Vagina (tissue), 2 donors: ENCODE measurements at places on chromosomes 6 and 20. TPM values are rescaled to one million over a fixed set of nuclear protein-coding genes. Genes with fewer than 3 reads are reported as not detected.

- DNase-seq, result no peak
These were observed 11.5 kb downstream of the HLA-DPA1 start for GRCh38 chr6:33061987-33062386.

GRCh38 chr6:101125380-101125971, 244.3 kb upstream of the ASCC3 start:
- no peak for DNase-seq

DNA sequence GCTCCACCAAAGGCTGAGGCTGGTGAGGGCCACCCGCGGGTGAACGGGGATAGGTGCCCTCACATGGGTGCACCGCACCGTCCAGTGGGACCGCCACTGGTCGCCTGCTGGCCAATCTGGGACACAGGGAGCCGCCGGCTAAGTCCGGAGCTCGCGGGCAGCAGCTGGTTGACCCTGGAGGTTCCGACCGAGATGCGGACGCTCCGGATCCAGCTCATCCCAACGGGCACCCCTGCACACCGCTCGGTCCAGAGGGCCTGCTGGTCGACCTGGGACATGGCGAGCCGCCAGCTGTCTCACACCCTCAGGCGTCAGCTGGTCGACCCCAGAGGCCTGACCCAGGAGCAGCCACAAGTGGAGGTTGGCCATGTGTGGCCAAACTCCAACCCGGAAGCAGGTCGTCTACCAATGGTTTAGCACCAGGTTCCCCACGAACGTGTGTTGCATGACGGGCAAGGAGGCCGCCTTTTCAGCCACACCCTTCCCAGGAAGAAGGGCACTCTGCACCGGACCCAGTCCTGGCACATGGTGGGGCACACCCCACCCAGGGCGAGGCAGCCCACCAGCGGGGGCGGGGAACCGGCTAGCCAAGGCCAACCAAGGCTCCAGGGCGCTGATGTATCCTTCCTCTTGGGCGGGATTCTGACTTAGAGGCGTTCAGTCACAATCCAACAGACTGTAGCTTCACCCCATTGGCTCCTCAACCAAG, 746.0 kb upstream of the DEFB115 start:
- DNase-seq, result no peak

- no peak for DNase-seq
These were observed 23.6 kb downstream of the THEMIS start for GRCh38 chr6:127877231-127877630.

KIAA0408 gene
- 4.7 TPM for total RNA-seq

TEAD3 gene
- 29.0 TPM for total RNA-seq

CST8 gene
- total RNA-seq, result not detected

- DNase-seq, result no peak
These were observed 108.0 kb upstream of the MOCS1 start for GRCh38 chr6:40042232-40042631.

DNA sequence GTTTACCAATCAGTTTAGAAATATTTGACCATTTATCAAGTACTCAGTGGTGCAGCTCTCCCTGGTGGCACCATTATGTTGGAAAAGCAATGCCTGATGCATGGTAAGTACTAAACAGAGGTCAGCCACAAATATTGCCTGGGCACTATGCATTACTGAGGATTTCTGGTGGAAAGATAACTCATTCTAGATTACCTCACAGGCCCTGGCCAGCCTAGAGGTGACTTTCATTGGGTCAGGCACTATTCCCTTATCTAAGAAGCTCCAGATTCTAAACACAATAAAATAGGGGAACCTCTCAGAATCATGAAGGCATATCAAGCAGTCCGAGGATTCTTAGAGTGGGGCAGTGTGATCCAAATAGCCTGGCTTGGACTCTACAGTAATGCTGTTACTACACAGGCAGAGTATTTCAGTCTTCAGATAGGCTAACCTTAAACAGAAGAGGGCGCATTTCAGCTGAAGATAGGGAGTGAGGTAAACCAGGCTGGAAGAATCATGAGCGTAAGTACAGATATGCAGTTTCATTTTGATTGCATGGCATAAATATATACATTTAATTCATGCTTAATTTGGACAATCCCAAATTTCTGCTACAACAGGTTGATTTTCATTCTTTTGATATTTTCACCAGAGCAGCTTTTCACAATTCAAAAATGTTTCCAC, 12.1 kb downstream of the LGSN start:
- DNase-seq, result no peak

DNA sequence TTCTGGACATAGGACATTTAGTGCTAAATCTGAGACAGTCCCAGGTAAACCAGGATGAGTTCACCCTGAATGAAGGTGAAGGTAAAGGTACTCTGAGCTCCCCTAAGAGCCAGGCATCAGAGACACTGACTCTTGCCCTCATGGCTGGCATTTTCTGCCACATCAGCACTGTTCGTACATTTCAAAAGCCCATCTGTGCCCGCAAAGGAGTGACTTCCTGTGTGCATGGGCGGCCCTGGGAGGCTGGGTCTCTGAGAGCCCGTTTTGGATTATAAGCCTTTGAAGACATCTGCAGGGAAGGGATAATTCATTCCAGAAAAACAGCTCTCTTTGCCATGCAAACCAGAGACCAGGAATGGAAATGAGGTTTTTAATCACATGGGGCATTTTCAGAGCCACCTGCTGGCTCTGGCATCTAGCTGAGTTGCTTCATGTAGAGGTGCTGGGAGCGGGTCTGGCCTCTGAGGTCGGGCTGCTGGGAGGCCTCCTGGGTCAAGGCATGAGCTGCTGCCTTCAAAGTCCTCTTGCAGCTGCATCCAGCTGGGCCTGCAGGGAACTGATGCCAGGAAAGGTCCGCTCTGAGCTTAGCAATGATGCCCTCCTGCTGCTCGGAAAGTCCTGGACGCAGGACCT, 348.3 kb downstream of the DHX35 start:
- no peak for DNase-seq

DNA sequence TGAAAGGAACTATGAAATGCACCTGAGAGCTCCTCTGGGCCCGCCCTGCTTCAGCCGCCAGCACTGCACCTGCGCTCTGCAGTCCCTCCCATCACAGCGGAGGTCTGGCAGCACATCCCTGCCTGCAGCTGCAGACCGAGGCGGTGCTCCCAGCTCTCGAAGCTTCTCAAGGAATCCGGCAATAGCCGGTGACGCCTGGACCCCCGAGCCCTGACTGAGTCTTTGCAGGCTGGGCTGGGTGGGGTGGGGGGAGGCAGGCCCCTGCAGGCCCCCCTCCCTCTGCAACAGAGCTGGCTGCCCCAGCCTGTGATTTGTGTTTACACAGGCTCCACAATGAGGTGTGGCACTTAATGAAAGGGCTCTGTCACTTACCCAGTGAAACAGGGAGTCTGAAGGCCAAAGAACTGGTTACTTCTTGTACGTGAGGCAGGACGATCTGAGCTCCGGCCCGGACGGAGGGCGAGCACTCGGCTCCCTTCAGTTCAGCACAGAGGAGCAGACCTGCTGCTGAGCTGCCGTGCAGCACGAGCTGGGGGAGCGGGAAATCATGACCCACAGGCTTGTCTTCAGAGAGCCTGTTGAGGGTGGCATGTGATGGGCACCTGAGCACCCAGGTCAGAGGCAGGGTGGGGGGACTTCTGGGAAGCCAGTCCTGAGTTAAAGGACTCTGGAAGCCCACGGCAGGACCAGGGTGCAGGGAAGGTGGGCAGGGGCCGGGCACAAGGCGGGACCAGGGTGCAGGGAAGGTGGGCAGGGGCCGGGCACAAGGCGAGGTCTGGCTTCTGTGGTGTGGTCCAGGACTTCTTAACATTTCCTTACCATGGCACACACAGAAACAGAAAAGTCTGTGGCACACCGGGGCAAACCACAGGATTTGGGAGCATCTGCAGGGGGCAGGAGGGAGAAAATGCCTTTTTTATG, 192.3 kb upstream of the THBS2 start:
- no peak for DNase-seq

PRPH2 gene
- not detected for total RNA-seq

- no peak for DNase-seq
These were observed 97.0 kb upstream of the F13A1 start for GRCh38 chr6:6417475-6417874.

- no peak for DNase-seq
These were observed 79.0 kb upstream of the GMDS start for GRCh38 chr6:2324166-2324953.

SSTR4 gene
- total RNA-seq, result not detected

SLC17A1 gene
- total RNA-seq, result not detected

NKX2-2 gene
- not detected for total RNA-seq

ARMH2 gene
- not detected for total RNA-seq

GRCh38 chr6:140436023-140436811, 1061.8 kb upstream of the CITED2 start:
- DNase-seq, result no peak

MATN4 gene
- total RNA-seq, result not detected

KHDC1 gene
- total RNA-seq, result 0.98 TPM

DNA sequence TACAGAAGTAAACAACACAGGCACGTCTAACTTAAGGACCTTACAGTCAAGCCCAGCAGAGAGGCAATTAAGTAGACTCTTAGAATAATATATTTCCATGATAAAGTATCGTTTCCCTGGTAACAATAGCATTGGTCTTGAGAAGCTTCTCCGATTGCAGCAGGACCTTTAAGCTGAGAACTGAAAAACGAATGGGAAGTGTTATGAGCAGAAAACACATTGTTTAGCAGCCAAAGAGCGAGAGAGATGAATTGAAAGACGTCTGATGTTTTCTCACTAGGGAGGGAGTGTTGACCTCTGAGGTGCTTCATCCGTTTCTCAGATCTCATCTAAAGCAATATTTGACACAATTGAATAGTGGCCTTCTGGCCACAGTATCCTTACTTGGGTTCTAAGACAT, 855 bp downstream of the BYSL start:
- no peak for DNase-seq

DNA sequence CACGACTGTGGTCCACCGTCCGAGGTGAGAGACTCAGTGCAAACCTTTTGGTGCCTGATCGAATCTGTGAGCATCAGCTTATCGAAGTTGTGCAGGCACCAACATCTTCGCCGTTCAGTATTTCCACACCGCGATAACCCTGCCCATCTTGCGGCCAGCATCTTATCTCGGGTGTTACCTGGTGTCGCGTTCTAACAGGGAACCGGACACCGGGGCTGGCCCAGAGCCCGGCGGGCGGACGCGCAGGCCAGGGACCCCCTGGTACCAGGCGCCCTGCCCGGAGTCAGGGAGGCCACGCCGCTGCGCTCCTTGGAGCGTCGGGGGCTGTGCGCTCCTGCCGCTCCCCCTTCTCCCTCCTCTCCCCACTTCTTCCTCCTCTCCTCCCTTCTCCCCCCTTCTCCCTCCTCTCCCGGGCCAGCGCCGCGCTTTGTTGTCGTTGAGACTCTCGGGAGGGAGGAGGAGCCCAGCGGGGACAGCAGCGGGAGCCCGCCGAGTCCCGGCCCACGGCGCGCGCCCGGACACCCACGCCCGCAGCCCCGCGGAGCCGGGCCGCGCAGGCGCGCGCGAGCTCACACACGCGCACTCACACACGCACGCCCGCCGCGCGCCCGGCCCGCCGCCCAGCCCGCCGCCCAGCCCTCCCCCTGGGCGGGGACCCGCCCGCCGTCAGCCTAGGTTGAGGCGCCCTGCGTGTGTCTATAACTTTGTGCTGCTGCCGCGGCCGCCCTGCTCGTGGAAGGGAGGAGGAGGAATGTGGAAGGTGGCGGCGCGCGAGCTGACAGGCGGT, 1.4 kb upstream of the FOXO3 start:
- peak; percentile 95 for DNase-seq

- no peak for DNase-seq
These were observed 12.2 kb upstream of the DSTN start for GRCh38 chr20:17557675-17558006.

- DNase-seq, result peak; percentile 75
These were observed 6.0 kb downstream of the DLGAP4 start for GRCh38 chr20:36311854-36312723.

GRCh38 chr6:106782536-106783285, 153.3 kb downstream of the QRSL1 start:
- DNase-seq, result no peak

DNA sequence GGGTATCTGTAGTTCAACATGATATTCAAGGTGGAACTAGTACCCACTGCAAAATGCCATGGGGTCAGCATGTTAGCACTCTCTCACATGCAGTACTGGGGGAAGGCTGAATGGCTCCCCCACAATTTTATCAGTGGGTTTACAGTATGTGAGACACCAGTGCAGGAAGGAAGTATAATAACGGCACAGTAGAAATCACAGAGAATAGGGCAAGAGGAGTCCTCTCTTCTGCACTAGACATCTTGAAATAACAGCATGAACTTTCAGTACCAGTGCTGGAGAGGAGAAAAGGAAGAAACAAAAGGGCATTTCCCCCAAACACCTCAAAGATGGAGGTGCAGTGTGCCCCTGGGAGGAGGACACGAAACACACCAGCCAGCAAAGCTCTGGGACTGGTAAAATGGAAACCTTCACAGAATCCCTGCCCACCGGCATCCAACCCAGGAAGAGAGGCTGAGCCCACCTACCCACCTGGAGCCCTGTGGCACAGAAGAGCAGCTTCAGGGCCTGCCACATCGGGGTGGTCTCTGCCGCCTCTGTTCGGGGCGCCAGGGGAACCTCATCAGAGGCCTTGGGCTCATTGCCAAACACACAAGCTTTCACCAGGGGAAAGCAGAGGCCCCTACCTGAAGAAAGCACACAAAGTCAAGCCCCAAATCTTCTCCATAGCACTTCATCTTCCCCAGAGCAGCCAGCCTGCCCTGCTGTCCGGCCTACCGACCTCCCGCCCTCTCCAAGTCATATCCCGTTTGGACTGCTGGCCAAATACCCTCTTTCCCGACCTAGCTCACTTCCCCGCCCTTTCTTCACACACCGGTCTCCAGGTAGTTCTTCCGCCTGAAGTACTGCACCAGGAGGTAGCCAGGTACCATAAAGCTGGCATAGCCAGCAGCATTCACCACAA, 1.2 kb downstream of the SLC35B2 start:
- no peak for DNase-seq

GRCh38 chr6:34272013-34272926, 23.5 kb upstream of the SMIM29 start:
- DNase-seq, result no peak

- DNase-seq, result no peak
These were observed 6.4 kb downstream of the CD2AP start for GRCh38 chr6:47483853-47484546.

DNA sequence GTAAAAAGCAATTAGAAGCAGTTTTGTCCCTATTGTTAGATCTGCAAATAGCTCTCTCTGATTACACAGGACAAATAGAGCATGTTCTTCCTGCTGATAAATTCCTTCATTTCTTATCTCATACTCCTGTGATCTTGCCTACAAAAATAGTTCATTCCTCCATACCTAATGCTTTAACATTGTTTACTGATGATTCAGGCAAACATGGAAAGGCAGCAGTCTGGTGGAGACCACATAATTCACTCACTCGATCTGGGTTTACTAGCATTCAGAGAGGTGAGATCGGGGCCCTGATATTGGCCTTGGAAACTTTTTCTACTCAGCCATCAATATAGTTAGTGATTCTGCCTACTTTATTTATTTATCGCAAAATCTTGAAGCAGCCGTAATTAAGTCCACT, 20.2 kb downstream of the HLA-DPA1 start:
- no peak for DNase-seq

DNA sequence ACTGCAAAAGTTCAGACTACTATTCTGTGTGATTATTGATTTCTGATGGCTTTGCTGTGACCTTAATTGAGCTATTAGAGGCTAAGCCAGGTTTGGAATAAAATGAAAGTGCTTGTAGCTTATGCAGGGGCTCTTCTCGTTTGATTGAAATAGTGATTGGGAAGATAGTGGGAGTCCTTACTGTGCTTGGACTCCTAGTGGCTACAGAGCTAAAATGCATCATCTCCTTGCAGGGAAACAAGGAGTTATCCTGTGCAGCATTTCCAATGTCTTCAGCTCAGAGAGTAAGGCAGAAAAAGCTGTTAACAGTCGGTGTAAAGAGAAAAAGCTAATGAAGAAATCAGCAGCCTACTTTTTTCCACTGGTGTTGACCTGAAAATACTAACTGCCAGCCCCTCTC, 173.5 kb downstream of the SLC35F1 start:
- DNase-seq, result no peak
